ENCODE measurements at places on chromosomes 12 and 14. TPM values are rescaled to one million over a fixed set of nuclear protein-coding genes. Genes with fewer than 3 reads are reported as not detected.

Gene RNF212B
- not detected for total RNA-seq

DNA sequence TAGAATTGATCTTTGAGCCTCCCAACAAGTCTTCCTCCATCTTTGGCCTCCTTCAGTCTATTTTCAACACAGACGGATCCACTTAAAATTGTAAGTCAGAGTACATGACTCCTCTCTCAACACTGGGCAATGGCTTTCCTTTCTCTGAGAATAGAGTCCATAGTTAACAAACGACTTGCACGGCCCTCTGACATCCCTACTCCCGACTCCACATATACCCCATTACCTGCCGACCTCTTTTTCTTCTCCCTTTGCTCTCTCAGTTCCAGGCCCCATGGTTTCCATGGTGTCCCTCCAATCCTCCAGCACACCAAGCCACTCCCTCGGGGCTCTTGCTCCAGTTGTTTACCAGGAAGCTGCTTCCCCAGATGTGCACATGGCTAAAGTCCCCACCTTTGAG lies 84.7 kb downstream of the DNAI7 start:
- DNase-seq, result no peak

Gene KRT8
- total RNA-seq, result 63.4 TPM

- DNase-seq, result no peak
These were observed 211.0 kb downstream of the RBM19 start for GRCh38 chr12:113755098-113755497.

GRCh38 chr14:96139169-96139568 lies 65.5 kb upstream of the BDKRB2 start:
- no peak for DNase-seq

Gene GLS2
- 0.49 TPM for total RNA-seq

Gene RPGRIP1
- total RNA-seq, result 0.30 TPM

Gene LRRC43
- 0.74 TPM for total RNA-seq

DNA sequence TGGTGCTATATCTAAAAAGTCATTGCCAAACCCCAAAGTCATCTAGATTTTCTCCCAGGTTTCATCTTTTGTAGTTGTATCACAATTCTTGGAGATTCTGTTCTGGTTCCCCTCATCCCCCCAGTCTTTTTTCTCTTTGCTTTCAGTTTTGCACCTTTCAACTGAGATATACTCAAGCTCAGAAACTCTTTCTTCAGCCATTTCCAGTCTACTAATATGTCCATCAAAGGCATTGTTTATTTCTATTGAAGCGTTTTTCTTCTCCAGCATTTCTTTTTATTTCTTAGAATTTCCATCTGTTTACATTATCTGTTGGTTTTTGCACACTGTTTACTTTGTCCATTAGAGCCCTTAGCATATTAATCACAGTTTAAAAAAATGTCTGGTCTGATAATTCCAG lies 179.5 kb downstream of the NUBPL start:
- DNase-seq, result no peak
